NCI-H2029 (cell line): ENCODE measurements at places on chromosomes 4 and X.

DNA sequence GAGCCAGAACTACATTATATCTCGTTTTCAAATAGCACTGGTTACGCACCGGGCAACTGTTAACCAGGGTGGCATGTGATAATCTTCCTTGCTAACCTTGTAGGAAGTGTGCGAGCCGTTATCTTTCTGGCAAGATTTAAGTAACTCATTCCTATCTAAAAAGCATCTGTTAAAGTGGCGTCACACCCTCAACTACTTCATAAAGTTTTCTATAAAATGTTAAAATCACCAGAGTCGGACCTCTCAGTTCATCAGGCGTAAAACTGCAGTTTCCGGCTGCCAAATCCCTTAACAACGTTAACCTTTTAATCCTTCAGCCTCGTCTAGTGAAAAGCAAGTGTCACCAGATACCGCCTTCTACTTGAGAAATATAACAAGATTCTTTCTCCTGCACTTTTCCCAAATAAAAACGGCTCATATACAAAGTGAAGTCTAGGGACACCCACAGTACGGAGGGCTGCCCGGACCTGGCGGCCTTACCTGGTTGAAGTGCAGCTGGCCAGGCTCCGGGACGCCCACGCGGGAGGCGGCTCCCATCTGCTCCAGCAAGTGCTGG, 1.2 kb downstream of the SLC39A8 start:
- DNase-seq: peak; percentile 48

DNA sequence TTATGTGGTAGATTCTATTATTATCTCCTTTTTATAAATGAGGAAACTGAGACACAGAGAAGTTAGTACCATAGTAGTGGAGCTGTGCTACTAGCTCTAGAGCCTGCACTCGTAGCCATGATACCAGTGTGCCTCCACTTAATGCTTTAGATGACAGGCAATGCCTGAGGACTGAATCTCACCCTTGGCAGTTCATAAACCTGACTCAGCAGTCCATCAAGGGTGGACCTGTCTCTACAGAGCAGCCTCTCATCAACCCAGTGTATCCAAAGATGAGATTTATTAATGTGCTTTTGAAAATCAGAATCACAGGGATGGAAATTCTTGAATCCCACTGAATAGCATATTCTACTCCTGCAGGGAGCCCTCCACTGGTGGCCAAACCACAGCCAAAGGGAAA, 483.2 kb upstream of the DIPK2B start:
- no peak for DNase-seq

GRCh38 chr4:70925899-70926635, 23.9 kb downstream of the MOB1B start:
- no peak for DNase-seq

GRCh38 chrX:70444946-70445656, 466 bp downstream of the DLG3 start:
- DNase-seq: no peak

DNA sequence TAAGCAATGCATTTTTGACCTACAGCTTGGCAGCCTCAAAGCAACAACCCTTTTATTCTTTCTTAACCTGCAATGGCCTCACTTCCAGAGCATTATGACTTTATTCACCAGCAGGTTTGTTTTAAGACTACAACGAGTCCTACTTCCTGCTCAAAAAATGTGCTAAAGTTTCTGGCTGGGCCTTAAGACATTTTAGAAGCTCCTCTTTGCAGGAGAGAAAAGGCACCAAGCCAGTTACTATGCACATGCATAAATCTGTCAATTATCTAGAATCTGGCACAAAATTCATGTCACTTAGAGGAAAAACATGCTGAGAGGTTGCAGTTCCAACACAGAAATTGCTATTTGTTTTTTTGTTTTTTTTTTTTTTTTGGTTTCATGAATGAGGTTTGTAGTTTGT, 223.0 kb upstream of the EPHA5 start:
- no peak for DNase-seq

- no peak for DNase-seq
Observed at GRCh38 chr4:55178226-55179005, 53.0 kb upstream of the KDR start.

DNA sequence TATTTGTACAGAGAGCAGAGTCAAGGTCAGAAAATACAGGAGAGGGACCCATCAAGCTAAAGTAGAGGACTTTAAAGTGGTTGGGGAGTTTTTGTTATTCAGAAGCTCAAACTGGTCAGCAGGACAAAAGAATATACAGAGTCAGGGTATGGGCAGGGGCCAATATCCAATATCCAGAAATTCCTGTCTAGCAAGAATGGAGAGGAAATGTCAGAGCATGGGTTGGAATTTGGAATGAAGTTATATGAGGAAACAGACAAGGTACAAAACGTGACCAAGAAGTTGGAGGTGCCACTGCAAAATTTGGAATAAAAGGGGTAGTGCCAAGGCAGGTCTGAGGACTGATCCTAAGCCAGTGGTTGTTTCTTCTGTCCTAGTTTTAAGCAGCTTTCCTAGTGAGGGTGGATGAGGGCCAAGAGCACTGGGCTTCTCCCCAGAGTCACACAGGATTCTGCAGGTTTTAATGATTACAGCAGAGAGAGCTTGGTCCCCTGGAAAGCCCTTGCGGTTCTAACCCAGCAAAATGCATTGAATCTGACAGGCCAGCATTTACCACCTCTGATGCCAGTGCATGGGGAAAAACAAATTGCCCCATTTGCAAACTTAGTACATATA, 304.7 kb upstream of the FTHL17 start:
- DNase-seq: no peak

DNA sequence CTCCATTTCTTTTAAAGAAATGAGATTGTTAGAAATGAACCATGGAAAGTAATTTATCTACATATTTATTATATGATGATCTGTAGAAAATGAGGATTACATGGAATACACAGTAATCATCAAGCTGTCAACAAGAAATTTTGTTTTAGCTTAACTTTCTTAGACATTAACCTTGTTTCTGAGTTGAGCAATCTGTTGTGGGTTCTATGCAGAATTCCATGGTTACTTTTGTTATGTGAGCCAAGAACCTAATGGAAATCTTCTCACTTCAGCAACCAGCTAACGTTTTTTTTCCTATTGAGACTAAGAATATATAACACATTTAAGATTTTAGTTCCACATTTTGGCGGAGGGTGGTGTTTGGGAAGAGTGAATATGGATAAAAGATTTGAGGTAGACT, 136.1 kb upstream of the SLC4A4 start:
- no peak for DNase-seq

DNA sequence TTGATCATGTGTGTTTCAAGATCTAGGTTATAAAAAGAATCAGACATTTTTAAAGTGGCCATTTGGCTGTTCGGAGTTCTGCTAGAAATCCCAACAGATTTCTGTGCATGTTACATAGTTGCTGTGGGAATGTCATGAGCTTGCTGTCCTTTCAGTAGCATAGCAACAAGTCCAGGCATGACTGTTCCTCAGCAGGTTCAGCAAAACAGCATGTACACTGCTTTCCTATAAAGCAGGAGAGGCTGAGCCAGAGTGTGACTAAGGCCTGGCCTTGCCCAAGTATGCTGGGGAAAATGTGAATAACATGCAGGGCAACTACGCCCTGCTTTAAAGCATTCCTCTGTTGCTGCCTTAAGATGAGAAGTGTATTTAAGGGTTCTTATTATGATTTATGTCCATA, 217.1 kb upstream of the SMIM31 start:
- DNase-seq: no peak

DNA sequence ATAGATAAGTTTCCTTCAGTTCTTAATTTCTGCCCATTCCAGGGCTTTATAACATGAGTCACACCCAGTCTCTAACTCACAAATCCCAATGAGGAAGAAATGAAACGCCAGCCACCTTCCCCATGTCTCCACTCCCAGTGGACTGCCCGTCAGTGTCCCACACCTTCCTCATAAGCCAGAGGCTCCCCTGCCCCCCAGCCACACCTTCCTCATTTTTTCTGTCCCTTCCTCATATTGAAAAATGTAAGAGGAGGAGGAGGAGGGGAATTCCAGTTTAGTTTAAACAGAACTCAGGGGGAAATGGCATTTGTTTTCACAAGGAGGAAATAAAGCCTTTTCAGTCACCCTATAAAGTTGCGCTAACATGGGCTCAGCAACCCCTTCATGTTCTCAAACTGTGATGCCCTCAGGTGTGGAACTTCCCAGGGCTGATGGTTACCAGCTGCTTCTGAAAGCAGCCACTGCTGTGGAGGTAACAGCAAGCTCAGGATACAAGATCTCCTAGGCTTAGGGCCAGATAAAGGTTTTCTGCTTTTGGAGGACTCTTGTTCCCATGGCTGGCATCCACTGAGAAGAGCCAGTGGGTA, 97.8 kb downstream of the PARM1 start:
- no peak for DNase-seq

GRCh38 chrX:63754136-63754859, 30.7 kb downstream of the ARHGEF9 start:
- DNase-seq: no peak

- DNase-seq: no peak
Observed at GRCh38 chr4:108313546-108314339, 145.0 kb upstream of the LEF1 start.
